ENCODE measurements at places on chromosomes 5 and 9.

DNA sequence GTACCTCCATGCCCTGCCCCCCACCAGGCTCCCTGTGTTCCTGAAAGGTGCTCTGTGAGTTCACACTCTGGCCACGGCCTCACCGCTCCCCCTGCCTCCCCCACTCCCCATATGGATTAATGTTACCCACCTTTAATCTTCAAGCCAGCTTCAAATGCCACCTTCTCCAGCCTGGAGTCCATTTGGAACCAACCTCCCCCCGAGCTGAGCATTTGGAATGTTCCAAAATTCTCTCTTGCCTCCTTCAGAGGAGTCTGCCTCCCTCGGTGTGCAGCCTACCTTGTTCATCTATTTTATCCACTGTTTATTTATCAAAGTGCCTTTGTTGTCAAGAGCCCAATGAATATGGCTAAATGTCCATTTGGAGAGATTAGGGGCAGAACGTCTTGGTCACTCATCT lies 4.3 kb downstream of the GOLGA2 start:
- no peak for DNase-seq

GRCh38 chr5:33049842-33050241 lies 338.7 kb downstream of the NPR3 start:
- DNase-seq, result peak; percentile 94

- DNase-seq, result no peak
These were observed 24.5 kb upstream of the DPYSL3 start for GRCh38 chr5:147534172-147534951.

DNA sequence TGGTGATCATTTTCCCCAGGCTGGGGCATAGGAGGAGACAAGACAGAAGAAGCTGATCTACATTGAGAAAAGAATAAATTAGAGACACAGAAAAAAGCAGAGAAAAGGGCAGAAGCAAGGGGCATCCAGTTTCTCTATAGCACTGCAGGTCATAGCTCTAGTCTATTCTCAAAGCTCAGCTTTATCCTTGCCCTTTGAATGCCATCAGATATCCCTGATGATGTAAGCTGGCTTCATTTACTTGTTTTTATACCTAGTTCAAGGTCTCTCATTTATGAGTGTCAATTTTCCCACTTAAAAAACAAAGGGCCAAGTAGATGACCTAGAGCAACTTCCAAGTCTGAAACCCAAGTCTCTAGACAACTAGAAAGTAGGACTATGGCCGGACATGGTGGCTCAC lies 32.7 kb downstream of the FBXO10 start:
- no peak for DNase-seq

- no peak for DNase-seq
These were observed 91.6 kb downstream of the TMEM174 start for GRCh38 chr5:73264631-73265030.

- DNase-seq, result peak; percentile 88
These were observed 485 bp downstream of the TGFBR1 start for GRCh38 chr9:99105152-99106043.

DNA sequence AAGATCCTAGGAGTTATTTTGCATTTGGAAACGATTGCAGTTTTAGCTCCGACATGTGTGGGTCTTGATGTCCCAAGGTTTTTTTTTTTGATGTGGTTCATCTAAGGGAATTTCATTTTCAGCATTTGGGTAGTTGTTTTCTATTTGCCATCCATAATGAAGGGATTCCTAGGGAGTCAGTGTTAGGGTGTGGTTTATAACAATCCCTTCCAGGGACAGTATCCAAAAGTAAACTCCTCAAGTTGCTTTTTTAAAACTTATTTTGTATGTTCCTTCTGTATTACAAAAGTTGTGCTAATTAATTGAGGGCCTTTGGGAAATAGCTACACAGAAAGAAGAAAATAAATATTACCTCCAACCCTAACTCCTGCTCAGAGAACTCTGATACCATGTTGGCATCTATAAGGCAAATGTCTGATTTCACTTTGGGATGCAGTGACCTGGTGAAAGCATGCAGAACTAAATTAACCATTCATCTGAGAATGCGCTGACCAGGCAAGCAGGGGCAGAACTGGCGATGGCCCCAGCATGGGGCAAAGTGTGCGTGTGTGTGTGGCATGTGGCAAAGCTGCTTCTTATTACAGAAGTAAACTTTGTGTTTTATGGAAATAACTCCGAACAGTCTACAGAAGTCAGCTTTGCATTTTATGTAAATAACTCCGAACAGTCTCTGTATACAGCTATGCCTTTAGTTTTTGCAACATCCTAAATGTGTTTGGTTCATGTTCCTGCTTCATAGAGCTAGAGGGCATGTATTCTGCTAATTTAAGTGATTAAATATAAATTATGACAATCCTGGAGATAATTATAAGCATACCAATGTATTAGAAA lies 237.2 kb downstream of the TRPM3 start:
- DNase-seq, result peak; percentile 15

Measured in AG08395 (cell line).